ENCODE measurements at places on chromosomes 7 and 10. TPM values are rescaled to one million over a fixed set of nuclear protein-coding genes. Genes with fewer than 3 reads are reported as not detected.
A peak's percentile ranks its signal among the peaks of the same experiment; 100 is the strongest.

DNA sequence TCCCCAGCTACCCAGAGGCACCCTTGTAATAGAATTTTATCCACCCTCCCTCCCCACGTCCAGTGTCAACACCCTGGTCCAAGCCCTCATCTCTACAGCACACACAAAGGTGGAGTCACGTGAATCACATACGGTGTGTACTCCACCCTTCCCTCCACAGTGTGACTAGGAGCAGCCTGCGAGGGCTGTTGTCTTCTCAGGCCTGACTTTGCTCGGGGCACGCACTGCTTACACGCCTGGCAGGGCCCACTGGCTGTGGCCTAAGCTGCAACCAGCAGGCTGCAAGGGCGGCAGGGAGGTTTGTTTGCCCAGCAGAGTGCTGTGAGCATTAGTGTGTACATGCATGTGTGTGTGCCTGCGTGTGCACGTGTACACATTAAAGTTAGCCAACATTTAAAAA is 93.7 kb downstream of the COBL start:
- no peak for DNase-seq

Gene MRLN
- total RNA-seq = not detected

DNA sequence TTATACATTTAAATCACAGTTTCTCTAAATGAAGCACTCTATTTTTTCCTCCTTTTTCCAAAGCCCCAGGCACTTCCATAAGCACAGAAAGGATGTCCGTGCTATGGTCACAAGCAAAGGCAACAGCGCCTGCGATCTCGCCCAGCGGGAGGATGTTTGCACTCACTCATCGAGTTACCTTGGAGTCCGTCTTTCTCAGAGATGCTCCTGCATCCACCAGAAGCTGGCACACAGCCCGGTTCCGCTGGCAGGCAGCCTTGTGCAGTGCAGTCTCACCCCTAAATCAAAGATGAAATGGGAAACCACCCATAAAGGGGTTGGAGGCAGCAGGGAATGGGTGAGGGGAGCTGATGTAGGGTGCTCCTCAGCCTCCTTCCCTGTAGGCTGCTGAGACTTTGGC is 51.9 kb upstream of the PTN start:
- no peak for DNase-seq

- DNase-seq = no peak
Measured at GRCh38 chr7:127587663-127588018, 570 bp upstream of the ARF5 start.

- DNase-seq = no peak
Measured at GRCh38 chr7:135512135-135512887, 2.4 kb upstream of the CNOT4 start.

Gene NXPH1
- 1.0 TPM for total RNA-seq

- no peak for DNase-seq
Measured at GRCh38 chr7:24800667-24801066, 43.4 kb upstream of the GSDME start.

Gene MEOX2
- total RNA-seq = 1.4 TPM

Gene CDHR3
- total RNA-seq = 5.4 TPM

DNA sequence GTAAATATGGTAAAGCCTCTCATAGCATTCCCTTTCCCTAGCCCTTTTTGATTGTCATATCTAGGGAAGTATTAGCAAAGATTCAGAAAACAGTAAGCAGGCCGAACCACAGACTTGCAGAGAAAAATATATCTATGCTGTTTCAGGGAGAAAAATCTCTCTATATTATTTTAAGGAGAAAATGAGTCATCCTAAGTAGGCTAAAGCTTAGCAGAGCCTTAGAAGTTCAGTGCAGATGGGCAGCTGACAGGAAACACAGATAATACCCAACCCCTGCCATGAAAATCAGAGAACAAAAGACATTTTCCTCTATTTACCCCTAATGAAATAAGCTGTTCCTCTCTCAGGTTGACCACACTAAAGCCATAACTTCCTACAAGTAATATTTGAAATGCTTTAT is 16.5 kb downstream of the C1QL3 start:
- DNase-seq = no peak

GRCh38 chr10:22737587-22737986 is 23.2 kb upstream of the PIP4K2A start:
- no peak for DNase-seq

- no peak for DNase-seq
Measured at GRCh38 chr7:158876984-158877383, 20.6 kb downstream of the DYNC2I1 start.

DNA sequence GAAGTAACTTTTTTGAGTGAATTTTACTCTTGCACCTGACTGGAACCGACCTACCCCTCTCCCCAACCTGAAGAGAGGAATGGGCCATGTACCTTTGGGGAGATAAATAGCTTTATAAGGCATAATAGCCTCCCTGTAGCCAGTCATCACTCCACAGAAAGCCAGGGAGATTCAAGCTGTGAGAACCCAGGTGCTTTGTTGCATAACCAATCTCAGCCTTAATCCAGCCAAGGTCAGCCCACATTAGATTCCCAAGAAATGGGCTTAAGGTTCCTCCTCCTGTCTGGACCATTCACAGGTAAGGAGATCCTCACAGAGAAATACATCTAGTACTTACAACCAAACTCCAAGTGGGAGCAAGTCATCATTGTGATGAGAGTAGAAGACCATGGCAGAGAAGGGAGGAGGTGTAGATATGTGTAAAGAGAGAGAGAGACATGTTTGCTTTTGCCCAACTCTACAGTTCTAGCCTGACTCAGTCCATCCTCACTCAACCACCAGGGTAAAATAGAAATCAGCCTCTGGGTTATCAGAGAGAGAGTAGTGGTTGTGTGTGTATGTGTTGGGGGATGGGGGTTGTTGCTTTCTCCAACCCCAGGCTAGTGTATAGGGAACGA is 23.6 kb downstream of the SKIDA1 start:
- DNase-seq = no peak

Gene GDF2
- total RNA-seq = not detected

Gene XRCC2
- 28.2 TPM for total RNA-seq

DNA sequence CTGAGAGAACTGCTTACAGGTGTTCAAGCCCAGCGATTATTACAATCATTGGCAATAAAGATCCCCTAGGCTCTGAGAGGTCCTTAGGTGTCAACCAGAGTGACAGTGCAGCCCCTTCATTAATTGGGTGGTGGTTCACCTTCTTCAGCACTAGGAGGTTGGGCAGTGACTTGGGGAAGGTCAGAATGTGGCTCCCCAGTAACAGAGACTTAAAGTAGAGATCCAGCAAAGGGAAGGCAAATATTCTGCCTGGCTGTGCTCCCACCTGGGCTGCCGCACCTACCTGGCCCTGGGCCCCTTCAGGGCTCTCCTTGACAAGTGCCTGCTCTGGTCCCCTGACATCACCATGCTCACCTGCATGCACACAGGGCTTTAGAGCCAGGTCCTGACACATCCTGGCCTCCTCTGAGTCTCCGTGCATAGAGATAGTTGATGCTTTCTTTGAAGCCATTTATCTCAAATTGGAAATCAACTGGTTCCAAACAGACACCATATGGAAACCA is 1.9 kb downstream of the CLRN3 start:
- DNase-seq = no peak

Gene PDAP1
- 146 TPM for total RNA-seq

GRCh38 chr7:91894781-91895480 is 14.4 kb upstream of the MTERF1 start:
- DNase-seq = no peak

DNA sequence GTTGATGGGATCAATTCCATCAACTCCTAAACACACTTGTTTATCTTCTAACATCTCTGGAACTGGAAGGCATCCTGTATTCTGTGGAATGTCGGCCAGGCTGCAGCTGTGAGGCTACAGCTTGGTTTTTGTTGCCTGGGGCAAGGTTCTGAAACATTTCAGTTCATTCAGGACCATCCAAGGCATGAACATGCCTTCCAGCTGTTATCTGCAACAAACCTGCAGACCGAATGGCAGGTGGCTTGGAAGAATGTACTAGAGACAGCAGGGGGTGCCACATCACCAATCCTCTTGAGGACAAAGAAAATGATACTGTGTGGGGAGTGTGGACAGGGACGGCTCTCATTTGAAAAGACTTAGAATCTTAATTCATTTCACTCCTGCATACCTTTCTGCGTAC is 12.4 kb downstream of the PAPOLB start:
- peak; percentile 14 for DNase-seq

GRCh38 chr10:50805981-50806622 is 66.4 kb downstream of the ASAH2B start:
- DNase-seq = no peak

DNA sequence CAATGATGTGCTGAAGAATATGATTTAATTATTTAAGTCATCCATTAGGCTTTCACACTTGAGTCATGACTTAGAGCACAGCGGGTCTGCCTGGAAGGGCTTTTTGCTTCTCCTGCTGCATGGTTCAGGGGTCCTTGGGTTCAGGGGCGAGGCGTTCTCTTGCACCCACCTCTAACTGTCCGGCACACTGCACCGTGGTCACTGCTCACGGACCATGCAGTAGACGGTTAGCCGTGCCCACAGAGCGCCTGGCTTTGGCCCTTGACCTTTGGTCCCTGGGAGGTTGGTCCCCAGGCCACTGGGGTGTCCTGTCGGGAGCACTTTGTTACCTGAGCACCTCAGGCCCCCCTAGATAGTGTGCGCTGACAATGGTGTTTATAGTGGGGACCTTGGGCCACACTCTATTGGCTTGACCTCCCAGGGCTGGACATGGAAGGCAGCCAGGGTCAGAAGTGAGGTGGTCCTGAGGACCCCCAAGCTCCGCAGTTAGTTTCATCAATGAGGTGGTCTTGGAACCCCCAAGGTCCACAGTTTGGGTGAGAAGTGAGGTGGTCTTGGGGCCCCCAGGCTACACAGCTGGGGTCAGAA is 110.6 kb downstream of the ACTR3B start:
- DNase-seq = no peak

- no peak for DNase-seq
Measured at GRCh38 chr7:76357475-76358010, 1.2 kb downstream of the YWHAG start.

Gene NME8
- total RNA-seq = not detected

Gene SOSTDC1
- 1.4 TPM for total RNA-seq

GRCh38 chr10:73734796-73735305 is 9.3 kb upstream of the SEC24C start:
- DNase-seq = no peak

Gene C10orf53
- total RNA-seq = not detected

- no peak for DNase-seq
Measured at GRCh38 chr10:131575877-131576276, 264.4 kb upstream of the TCERG1L start.

Gene SLC39A12
- not detected for total RNA-seq

- DNase-seq = no peak
Measured at GRCh38 chr7:20307119-20307518, 23.6 kb upstream of the ITGB8 start.

Gene TFEC
- not detected for total RNA-seq

Gene AKR1C1
- total RNA-seq = 5.7 TPM

- no peak for DNase-seq
Measured at GRCh38 chr10:114541081-114541796, 116.8 kb downstream of the ABLIM1 start.

Data from neural crest cell (in vitro differentiated cells).